Testis (tissue), 5 donors: ENCODE measurements at places on chromosomes 1 and 21. TPM values are rescaled to one million over a fixed set of nuclear protein-coding genes. Genes with fewer than 3 reads are reported as not detected.

- DNase-seq, result no peak
Measured at GRCh38 chr1:160017592-160017991, 14.2 kb downstream of the PIGM start.

DNA sequence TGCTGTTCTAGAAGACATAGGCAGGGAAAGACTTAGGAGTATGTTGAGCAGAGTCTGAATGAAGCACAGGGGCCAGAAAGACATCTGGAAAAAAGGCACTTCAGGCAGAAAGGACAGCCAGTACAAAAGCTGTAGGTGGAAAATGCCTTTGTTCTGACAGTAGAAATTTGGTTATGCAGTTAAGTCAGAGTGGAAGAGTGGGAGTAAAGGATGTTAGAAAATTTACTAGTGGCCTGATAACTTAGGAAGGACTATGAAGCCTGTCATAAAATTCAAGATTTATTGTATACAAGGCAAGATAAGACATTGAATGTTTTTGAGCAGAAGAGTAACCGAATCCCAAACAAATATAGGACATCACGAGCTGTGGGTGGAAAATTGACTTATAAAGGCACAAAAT lies 987.9 kb downstream of the PLA2G4A start:
- DNase-seq, result no peak

Gene KRTAP10-8
- not detected for total RNA-seq

Gene KCNJ6
- total RNA-seq, result 0.24 TPM

Gene GABRD
- 18.1 TPM for total RNA-seq

- no peak for DNase-seq
Measured at GRCh38 chr1:204108312-204109141, 35.6 kb downstream of the SOX13 start.

DNA sequence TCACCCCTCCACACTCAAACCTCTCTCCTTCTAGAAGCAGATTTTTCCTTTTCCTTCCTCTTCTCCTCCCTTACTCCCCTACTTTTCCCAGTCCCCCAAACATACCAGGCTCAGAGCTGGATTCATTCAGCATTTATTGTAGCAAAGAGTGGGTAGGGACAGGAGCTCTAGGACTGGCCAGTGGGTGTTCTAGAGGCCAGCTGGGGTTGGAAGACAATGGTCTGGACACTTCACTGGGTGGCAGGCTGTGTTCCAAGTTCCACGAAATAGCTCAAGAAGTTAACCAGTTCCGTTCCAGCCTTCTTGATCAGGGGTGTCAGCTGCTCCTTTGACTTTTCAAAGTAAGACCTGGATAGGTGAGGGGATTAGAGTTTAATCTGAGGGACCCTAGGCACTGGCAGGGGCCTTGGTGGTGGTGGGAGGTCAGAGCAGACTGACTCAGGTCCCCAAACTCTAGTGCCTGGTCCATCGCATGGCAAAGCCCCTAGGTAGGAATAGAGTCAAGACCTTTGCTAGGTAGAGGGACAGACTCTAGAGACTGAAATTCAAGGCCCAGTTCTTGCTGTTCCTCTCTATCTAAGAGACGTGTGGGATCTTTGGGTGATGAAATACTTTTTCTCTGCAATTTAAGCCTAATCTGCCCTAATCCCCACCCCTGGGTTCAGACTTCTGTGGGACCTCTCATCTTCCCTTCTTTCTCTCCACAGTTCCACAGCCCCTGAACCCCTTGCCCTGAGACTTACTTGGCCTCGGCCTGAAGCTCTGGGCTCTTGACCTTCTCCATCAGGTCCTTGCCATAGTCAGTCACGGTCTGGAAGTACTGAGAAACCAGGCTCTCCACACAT lies 1.0 kb downstream of the APOA2 start:
- DNase-seq, result no peak

GRCh38 chr1:46404482-46405196 lies 10.5 kb downstream of the FAAH start:
- DNase-seq, result no peak

GRCh38 chr1:53582211-53583020 lies 123.2 kb downstream of the DMRTB1 start:
- no peak for DNase-seq

Gene PIGR
- total RNA-seq, result not detected

Gene DYNLT5
- not detected for total RNA-seq

GRCh38 chr1:154988058-154988954 lies 5.1 kb upstream of the LENEP start:
- DNase-seq, result no peak

Gene FAM43B
- 1.3 TPM for total RNA-seq

- no peak for DNase-seq
Measured at GRCh38 chr1:89466307-89466930, 58.2 kb upstream of the LRRC8B start.

DNA sequence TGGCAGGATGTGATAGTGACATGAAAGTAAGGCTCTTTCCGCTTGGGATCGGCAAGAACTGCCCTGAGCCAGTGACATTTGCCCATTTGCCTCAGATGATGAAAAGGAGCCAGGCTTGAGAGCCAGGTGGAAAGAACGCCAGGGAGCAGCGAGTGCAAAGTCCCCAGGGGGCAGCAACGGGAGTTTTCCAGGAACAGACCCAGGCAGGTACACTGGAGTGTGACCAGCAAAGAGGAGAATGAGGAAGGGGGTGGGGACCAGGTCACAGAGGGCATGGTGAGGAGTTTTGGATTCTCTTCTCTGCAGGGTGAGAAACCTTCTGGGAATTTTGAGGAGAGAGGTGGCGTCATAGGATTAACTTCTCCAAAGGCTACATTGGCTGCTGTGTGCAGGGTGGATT lies 10.8 kb upstream of the ETS2 start:
- no peak for DNase-seq

Gene CD2
- total RNA-seq, result 1.4 TPM

Gene PLA2G2D
- not detected for total RNA-seq

Gene RAB3B
- total RNA-seq, result 1.4 TPM

Gene LDLRAD1
- 1.2 TPM for total RNA-seq

Gene MPZL1
- total RNA-seq, result 154 TPM

- DNase-seq, result no peak
Measured at GRCh38 chr1:203867802-203868201, 6.4 kb downstream of the SNRPE start.

DNA sequence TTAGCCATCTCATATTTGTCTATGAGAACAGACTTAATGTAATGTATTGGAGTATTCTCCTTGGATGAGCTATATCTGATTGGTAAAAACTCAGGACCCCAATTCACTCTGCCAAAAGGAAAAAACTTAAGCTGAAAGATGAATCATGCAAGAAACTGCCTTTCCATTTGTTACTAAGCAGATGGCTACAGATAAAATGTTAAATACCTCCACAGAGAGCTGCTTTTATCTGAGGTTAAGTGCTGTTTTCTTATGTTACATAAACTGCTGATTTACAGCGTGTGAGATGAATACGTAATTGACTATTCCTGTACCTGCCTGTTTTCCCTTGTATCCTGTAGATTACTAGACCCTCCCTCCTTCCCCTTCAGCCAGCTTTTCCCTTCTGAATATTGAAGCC lies 49.3 kb downstream of the CLCA4 start:
- no peak for DNase-seq

DNA sequence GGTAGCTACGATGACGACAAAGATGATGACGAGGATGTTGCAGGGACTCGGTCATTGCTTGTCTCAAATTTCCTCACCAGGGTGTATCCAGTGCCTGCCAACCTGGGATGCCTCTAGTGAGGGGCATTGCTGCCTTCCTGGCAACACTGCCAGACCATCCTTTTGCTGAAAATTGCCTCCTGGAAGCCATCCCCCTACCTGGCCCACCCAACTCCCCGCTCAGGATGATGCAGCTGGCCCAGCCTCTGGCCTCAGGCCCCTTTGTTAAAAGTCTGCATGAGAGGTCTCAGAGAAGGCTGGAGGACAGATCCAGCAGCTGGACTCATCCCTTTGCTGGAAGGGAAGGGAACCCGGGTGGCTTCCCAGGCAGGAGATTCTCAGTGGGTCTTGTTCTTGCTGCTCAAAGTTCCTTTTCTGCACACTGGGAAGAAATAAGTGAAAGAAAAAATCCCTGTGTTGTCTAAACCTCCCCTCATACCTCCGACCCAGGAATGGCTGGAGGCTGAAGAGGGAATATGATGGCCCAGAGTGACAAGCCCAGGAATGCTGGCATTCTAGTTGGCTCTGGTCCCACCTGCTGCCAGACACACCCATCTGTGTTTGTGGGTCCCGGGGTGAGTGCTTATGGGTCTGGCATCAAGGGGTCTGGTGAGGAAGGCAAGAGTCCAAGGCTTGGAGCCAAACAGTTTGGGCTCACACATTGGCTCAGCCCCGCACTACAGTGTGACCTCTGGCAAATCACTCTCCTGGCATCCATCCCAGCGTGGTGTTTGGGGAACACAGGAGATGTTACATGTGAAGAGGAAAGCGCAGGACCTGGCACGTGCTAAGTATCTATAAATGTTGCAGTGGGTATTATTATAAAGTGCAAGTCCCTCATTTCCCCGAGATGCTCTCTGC lies 6.7 kb upstream of the FNDC5 start:
- DNase-seq, result no peak

DNA sequence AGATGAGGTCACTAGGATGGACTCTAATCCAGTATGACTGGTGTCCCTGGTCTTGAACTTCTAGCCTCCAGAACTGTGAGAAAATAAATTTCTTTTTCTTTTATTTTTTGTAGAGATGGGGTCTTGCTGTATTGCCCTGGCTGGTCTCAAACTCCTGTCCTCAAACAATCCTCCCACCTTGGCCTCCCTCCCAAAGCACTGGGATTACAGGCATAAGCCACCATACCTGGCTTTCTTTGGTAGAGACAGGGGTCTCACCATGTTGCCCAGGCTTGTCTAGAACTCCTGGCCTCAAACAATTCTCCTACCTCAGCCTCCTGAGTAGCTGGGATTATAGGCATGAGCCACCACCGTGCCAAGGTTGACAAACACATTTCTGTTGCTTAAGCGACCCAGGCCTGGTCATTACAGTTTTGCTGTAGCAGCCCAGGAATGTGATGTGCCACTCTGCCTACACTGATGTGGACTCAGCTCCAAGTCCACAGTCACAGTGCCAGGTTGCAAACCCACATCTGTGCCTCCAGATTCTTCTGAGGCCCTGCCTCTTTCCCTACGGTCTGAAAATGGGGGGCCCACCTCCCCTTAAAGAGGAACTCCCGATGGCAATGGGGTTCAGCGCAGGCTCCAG lies 15.9 kb downstream of the PYCR2 start:
- no peak for DNase-seq

Gene OR14K1
- total RNA-seq, result 3.0 TPM

Gene SH3BGR
- total RNA-seq, result 16.7 TPM

DNA sequence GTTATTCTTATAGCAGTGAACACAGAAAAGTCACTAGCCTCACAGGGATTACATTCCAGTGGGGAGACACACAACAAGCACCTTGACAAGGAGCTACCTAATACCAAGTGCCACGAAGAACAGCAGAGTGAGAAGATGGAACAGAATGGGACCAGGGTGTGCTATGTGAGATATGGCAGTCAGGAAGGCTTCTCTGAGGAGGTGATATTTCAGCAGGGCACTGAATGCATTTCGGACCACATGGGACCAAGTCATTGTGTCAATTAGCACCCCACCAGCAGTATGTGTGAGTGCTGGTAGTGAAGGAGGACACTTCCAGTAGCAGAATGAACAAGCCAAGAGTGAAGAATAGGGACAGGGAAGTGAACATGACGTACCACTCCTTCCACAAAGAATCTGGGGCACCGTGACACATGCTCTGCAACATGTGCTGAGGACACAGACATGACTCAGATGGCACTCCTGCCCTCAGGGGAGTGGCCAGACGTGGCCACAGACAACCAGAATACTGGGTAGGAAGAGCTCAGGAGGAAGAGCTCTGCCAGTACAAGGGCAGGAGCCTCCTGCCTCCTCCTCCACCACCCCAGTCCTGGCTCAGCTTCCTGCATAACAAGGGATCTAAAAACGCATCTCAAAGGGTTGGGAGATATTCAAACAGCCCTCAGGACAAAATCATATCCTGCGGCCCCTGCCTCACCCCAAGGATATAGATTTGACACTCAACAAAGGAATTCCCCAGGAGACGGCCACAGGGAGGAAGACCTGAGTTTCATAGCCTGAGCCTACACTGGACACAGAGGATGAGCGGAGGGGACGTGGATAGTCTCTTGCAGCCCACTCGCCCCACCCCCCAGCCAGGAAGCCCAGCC lies 102.5 kb downstream of the TRABD2B start:
- no peak for DNase-seq

- no peak for DNase-seq
Measured at GRCh38 chr1:158334526-158335212, 3.3 kb upstream of the CD1B start.

DNA sequence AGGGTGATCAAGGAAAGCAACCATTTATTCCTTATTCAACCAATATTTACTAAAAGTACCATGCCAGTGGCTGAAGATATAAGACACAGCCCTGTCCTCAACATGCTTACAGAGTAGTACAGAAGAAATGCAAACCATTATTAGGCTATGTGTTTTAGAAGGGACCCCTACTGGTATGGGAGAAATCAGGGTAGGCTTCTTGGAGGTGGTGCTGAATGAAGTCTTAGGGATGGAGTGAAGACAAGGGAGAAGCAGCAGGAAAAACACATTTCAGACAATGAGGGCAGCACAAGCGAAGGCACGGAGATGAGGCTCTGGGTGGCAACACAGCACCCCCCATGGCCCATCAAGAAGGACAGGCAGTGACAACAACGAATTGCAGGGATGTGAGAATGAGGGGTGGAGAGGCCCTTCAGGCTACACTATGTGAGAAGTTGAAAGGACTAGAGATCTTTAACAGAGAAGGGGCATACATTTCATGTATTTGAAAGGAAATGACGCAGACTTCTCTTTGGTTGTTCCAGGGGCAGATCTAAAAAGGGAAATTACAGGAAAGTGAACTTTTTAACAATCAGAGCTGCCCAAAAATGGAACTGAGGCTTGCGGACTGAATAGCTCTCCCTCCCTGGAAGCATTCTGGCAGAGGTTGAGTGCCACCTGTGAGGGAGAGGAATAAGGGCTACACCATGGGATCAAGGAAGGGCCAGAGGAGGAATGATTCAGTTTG lies 16.8 kb upstream of the CD58 start:
- DNase-seq, result no peak

GRCh38 chr21:29098156-29098555 lies 24.7 kb upstream of the CCT8 start:
- DNase-seq, result no peak

DNA sequence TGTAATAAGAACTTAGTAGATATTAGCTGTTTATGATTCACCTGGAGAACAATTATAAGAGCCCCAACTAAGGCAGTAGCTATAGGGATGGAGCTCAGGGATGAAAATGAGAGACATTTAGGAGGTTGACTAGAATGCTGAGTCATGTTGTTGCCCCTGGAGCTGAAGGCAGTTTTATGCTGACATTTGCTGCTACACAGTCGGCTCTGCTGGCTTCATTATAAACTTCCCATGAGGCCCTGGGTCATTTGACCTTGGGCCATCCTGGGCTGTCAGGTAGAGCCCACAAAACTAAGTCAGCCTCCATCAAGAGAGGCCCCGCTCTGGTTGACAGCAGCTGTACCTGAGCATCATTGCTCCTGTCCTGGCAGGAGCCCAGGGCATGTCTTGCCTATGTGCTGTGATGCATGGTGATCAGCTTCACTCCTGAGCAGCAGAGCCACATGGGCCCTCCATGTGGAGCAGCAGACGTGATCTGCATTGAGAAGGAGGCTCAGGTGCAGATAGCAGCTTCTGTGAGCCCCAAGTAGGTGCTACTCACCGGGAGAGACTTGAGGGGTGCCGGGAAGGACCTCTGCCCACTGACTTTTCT lies 112.4 kb downstream of the TBX19 start:
- DNase-seq, result no peak

Gene ACTL8
- total RNA-seq, result 12.6 TPM
